ENCODE measurements at places on chromosomes 2 and 18.
A peak's percentile ranks its signal among the peaks of the same experiment; 100 is the strongest.

DNA sequence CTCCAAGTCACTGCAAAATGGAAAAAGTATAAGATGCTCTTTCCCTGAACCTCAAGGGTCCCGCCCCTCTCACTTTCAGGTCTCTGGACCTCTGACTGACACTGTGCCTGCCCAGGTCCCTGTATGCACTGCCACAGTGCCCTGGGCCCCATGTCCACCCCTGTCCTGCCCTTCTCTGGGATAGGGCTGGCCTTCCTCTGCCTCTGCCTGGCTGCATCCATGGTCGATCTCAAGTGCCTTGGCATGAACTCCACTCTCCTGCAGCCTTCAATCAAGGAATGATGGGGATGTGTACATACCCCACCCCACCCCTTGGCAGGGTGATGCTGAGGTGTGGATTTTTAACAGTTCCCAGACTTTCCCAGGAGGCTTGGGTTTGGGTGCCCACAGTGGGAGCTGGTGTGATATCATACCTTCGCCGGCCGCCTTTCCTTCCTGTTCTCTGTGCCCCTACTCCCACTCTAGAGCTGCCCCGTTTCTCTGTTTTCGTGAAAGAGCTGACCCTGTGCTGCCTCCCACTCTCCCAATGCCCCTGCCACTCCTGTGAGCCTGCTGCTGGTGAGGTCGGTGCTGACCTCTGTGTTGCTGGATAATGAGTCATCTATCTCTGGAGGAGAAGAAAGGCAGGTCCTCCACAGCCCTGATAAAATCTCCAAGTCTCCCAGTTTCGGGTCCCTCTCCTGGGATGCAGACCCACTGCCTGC lies 18.9 kb downstream of the PTPN18 start:
- no peak for DNase-seq

- no peak for DNase-seq
Observed at GRCh38 chr2:219687272-219687671, 59.8 kb downstream of the SLC4A3 start.

DNA sequence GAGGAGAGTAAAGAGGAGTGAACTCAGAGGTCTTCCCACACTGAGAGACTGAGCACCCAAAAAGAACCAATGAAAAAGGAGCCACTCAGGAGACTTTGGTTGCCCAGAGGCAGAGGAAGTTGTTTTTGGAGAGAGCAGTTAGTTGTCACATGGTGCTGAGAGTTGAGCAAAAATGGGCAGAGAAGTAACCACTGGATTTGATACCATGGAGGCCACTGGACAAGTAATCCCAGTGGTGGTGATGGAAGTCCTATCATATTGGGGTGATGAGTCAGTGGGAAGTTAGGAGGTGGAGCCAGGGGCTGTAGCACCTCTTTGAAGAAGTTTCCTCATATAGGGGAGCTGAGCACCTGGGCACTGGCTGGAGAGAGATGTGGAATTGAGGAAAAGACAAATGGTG lies 235.8 kb downstream of the TPGS2 start:
- no peak for DNase-seq

DNA sequence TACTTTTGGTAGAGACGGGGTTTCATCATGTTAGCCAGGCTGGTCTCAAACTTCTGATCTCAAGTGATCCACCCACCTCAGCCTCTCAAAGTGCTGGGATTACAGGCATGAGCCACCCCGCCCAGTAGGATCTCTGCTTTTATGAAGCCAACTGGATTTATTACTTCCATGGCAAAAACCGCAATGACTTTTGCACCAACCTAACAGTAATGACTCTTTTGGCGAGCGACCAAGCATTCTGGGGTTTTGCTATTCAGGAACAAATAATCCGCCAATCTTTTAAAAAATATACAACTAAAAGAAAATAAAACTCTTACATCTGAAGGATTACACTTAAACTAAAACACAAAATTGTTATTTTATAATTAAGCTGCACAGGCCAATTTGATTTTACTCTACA lies 260.6 kb downstream of the ZEB2 start:
- no peak for DNase-seq

DNA sequence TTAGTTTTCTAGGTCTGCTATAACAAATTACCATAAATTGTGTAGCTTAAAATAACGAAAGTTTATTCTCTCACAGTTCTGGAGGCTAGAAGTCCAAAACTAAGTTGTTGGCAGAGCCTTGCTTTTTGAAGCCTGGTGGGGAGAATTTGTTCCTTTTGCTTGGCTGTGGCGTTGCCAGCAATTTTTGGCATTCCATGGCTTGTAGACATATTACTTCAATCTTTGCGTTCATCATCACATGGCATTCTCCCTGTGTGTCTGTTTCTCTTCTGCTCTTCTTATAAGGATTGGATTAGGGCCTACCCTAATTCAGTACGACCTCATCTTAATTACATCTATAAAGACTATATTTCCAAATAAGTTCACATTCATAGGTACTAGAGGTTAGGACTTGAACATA lies 217.7 kb downstream of the MBD5 start:
- DNase-seq = no peak

DNA sequence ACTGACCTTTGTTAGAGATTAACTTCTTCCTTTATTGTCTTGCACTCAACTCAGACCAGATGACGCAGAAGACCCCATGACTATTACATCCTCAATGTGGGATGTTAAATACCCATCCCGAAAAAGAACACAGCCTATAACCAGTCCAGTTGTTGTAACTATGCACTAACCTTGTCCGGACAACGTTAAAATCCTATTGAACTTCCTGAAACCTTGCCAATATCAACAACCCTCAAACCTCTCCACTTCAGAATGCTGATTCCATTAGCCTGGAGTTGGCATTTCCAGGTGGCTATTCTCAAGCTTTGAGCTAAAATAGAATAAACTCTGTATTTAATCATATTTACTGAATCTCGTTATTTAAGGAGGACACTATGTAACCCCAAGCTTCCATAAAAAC lies 13.6 kb downstream of the NMS start:
- DNase-seq = peak; percentile 24

DNA sequence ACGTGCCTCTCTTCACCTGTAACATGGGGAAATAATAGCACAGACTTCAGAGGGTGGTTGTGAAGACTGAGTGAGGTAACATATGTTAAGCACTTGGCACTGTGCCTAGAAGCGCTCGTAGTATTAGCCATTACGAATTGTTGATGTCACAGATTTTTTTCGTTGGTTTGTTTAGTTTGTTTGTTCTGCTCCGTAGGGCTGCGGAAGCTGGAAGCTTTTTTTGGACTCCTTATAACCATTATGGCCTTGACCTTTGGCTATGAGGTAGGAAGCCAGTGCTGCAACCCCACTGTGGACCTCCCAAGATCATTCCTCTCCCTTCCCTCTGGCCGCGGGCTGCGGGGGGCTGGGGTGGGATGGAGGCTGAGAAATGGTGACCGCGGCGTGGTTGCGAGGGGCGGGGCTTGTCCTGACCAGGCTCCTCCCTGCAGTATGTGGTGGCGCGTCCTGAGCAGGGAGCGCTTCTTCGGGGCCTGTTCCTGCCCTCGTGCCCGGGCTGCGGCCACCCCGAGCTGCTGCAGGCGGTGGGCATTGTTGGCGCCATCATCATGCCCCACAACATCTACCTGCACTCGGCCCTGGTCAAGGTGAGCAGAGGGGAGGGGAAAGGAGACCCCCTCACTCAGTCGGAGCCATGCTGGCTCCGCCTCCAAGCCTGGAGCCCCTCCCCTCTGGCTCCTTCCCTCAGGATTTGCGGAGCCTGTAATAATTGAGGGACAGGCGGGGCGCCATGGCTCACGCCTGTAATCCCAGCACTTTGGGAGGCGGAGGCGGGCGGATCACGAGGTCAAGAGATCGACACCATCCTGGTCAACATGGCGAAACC lies 5.5 kb downstream of the SLC11A1 start:
- DNase-seq = peak; percentile 46

GRCh38 chr18:36635414-36636096 lies 193.2 kb downstream of the TPGS2 start:
- DNase-seq = no peak

DNA sequence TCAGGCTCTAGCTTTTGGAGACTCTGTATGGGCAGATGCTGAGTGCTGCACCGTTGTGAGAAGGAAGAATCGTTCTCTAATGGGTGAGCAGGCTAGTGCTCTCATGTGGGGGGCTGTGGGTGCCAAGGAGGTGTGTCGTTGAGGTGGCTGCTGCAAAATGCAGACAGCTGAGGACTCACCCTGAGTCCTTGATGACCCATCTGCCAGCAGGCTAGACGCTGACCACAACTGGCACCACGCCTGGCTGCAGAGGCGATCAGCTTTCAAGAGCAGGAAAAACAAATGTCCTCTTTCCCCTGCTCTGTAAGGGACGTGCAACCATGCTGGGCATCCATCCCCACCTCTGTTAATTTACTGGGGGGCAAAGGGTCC lies 48.2 kb downstream of the HAUS1 start:
- peak; percentile 18 for DNase-seq

DNA sequence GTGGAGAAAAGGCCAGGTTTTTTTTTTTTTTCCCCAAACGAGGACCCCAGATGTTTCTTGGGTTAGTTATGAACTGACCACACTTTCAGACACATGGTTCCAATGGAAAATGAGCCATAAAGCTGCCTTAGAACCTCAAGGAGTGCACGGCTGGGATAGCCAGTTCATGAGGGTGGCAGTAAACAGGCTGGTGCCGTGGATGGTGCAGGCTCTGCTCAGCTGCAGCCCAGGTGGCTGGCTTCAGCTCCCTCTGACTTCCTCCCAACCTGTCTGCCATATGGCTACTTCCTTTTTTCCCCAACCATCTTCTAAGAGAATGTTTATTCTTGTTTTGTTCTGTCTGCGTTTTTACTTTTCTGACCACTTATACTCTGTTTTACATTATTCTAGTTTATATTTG lies 109.8 kb upstream of the LMAN1 start:
- DNase-seq = no peak

DNA sequence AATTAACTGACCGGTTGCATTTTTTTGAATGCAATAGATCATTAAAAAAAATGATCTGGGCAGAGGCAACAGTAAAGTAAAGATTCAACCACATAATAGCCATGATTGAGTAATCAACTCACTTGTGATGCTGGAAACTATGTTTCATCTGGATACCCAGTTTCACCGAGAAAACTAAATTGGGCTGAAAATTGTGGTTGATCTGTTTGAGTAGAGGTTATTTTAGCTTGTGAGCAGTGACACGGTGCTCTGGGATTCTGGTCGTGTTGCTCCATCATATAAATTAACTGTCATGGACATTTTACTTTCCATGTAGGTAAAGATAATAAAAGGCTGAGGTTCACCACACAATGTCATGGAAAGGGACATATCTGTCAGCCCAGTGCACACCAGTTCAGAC lies 58.7 kb downstream of the CD226 start:
- DNase-seq = no peak

DNA sequence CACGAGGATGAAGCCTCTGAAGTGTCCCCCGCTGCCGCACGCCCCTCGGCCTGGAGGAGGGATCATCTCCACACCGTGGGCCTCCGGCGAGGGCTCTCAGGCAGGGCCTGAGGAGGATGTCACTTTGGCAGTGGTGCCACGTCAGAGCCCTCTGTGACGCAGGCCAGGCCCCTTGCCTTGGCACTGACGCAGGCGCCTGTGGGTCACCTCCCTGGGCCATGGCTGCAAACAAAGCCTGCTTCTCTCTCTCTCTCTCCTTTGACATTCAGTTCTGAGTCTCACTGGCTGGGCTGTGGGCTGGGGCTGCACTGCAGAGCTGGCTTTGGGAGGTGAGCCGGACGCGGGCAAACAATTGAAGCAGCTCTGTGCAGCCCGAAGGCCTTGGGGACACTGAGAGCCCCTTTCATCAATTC lies 273.7 kb downstream of the TWIST2 start:
- no peak for DNase-seq

DNA sequence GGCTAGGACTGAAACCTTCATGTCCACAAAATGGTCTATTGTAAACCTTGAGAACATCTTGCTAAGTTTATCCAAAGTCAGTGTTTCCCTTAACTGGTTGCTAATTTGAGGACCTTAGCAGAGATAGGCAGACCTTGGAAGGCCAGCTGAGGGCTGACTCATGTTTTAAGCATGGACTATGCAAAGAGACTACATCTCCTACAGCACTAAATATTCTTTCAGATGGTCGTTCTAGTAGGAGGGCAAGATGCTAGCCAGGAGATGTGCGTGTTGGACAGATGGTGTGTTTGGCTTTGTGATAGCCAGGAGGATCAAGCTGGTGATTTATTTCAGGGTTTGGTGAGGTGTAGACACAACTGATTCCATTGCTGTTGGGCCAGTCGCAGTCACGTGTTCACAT lies 75.8 kb downstream of the NRP2 start:
- no peak for DNase-seq

DNA sequence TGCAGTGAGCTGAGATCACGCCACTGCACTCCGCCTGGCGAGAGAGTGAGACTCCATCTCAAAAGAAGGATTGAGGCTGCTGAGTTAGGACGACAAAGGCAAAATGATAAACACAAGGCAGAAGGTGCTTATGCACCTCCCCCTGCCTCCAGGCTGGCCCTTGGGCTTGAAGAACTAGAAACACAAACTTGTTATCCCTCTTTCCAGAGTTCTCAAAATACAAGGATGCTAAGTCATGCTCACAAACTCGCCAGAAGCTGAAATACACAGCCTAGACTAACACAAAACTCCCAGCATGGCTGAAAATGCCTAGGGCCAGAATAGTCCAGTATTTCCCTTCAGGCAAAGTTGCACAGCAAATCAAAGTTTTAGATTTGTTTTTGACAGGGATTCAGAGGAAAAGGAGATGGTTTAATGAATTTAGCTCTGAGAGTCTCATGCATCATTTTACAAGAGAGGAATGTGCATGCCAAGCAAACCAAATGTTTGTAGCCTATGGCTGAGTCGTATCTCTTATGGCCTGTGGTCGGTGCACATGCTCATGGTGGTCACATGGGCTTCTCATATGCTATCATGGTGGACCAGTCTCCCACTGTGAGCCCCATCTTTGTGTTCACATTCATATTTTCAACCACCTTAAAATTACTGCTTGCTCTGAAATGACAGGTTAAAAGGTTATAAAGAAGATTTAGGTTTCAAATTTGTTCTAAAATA lies 16.2 kb upstream of the MREG start:
- no peak for DNase-seq

DNA sequence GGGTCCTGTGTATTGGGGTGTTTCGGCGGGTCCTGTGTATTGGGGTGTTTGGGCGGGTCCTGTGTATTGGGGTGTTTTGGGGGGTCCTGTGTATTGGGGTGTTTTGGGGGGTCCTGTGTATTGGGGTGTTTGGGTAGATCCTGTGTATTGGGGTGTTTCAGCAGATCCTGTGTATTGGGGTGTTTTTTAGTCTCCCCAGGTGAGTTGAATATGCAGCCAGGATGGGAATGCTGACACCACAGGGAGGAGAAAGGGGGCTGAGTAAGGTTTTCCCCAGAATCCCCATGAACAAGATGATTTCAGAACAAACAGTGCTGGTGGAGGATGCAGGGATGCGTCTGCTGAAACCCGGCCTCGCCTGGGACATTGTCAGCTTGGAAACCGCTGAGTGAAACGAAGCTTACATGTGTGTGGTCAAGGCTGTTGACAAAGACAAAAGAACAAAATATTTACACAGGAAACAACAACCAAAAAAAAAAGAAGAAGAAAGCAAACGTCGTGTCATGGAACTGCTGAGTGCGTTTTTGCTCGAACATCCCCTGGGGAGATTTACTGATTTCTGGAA lies 88.5 kb upstream of the ODC1 start:
- no peak for DNase-seq

GRCh38 chr2:237056287-237056875 lies 29.3 kb upstream of the COPS8 start:
- DNase-seq = no peak

- no peak for DNase-seq
Observed at GRCh38 chr18:58045242-58046092, 1.4 kb downstream of the NEDD4L start.

- DNase-seq = no peak
Observed at GRCh38 chr18:27652480-27653121, 467.5 kb upstream of the CHST9 start.
